Right ventricle myocardium inferior (tissue), 1 donor: ENCODE measurements at places on chromosomes 5 and 9. TPM values are rescaled to one million over a fixed set of nuclear protein-coding genes. Genes with fewer than 3 reads are reported as not detected.

Gene ZBTB26
- 4.6 TPM for total RNA-seq

DNA sequence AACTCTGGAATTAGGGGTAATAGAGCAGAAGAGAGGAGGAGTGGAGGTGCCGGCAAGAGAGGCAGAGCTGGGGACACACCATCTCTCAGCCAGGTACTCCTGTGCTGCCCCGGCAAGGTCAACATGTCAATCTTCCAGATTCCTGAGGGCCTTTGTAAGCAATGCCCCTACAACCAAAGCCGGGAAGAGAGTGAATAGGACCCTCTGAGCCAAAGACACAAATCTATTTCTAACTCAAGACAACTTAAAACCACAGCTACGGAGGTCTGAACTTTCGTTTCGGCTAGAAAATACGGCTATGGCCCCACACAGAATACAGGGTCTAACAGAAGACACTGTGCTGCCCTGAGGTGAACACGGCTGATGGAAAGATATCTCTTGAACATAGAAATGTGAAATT is 66.6 kb downstream of the SERINC5 start:
- no peak for DNase-seq

DNA sequence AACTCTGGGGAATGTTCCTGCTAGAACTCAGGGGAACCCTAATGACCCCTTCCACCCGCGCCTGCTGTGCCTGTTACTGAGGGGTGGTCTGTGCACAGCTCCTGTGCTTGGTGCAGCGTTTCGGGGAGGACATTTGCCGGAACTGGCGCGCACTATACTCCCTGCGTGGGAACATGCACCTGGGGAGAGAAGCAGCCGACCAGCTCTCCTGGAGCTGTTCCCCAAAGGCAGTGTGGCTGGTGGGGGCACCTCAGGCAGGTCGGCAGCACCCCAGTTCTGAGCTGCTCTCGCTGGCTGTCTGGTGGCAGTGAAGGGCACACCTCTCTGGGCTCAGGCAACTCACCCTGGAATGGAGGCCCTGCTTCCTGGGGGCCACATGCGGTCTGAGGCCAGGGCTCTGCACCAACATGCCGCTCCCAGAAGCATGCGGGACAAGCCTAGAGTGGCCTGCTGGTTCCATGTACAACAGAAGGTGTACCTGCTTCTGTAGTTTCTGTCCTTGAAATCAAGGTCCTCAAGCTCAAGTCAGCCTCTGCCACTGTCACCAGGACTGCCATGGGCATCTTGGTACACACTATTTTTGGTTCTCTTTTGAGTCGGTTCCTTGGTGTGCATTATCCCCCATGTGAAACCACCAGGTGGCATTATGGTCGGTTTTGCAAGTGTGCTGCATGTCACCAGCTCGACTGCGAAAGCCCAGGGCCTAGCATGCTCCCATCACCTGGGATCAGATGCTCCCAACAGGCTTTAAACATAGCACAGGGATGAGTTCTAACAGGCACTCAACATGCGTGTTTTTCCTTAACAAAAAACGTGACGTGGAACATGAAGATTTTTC is 7.8 kb upstream of the MRNIP start:
- DNase-seq, result no peak

- DNase-seq, result no peak
These were observed 144.5 kb downstream of the AOPEP start for GRCh38 chr9:94870793-94871558.

- no peak for DNase-seq
These were observed 146.5 kb downstream of the AOPEP start for GRCh38 chr9:94872891-94873511.

Gene PANK3
- total RNA-seq, result 23.8 TPM

DNA sequence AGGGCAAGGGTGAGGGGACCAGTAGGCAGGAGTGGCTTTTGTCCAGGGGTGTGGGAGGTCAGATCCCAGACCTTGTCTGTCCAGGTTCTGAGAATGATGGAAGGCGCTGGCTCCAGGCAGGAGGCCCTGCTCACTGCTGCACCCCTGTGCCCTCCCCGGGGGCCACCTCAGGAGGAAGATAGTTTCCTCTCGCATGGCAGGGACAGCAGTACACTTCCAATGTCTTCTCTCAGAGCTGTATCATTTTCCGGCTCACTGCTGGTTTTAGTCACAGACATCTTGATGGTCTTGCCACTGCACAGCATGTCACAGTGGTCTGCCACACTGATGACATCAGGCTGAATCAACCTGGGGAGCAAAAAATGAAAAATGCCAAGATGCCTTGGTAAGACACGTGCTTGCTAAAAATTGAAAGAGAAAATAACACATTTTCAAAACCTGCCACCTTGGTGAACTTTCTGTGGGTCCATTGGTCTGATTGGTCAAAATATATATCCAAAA is 3.3 kb upstream of the SLC6A3 start:
- peak; percentile 60 for DNase-seq

Gene GPR107
- total RNA-seq, result 21.8 TPM

DNA sequence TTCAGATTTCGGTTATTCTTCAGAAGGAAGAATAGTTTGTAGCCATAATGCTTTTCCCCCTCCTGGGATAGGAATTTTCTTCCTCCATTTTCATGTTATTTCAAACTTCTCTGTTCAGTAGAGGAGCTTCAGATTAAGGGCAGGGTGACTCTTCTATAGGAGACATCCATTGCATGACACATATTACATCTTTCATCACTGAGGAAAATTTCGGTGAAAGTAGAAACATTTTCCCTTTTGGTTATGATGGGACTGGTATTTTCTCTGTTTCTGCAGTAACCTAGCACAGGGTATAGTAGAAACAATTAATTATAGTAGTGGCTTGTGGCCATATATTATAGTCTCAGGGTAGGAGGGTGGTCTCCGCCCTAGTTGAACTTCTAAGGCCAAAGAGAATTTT is 1.1 kb downstream of the IPO11 start:
- DNase-seq, result no peak

Gene ITGA1
- 29.9 TPM for total RNA-seq

DNA sequence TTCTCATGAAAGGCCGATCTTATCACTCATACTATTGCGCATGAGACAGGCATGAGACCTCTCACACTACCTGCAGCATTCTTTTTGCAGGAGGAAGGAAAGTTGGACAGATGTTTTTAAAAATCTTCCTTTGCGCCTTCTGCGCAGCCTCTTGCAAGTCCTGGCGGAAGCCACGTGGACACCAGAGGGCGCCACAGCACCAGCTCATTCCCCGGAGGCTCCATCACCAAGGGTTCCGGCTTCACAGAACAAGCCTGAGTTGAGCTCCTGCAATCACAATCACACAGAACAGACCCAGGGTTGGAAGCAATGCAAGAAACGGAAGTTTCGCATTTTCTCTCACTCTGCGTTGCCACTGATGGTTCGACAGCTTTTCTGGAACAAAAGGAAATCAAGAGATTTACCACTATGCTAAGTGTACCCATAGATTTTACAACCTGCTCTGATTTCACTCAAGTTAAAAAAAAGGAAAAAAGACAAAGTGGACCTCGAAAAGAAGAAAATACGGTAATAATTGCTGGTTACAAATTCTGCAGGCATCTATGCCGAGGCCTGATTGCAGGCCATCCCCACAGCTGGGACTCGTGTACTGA is 304.7 kb upstream of the MSX2 start:
- DNase-seq, result peak; percentile 88

DNA sequence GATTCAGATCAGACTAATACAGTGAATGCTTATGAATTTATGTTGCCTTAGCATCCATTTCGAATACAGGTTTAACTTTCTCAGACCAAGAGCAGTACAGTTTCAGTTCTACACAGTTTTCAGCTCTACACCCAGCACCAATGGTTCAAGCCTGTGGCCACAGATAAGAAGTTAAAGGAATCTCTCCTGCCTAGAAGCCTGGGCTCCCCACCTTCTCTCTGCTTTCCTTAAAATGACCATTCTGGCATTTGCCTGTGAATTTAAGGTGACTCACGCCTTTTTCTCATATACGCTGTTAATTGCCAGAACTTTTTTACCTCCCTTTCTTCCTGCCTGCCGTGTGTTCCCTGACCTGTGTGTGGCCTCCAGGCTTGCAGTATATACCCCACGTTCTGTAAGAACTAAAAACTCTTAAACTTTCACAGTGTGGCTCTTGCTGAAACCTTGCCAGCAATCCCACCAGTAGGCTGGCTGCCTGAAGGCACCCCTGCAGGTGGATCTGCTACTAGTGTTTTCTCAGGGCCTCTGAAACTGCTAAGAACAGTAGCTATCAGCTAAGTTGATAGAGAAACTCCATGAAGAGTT is 692.8 kb upstream of the CDH18 start:
- no peak for DNase-seq

GRCh38 chr9:132820169-132820944 is 57.7 kb downstream of the AK8 start:
- no peak for DNase-seq

- peak; percentile 4 for DNase-seq
These were observed 75.2 kb upstream of the ADAMTS2 start for GRCh38 chr5:179420476-179420875.

- DNase-seq, result no peak
These were observed 400.7 kb downstream of the ZSWIM6 start for GRCh38 chr5:61732796-61733195.

GRCh38 chr5:31361234-31361633 is 167.7 kb downstream of the CDH6 start:
- no peak for DNase-seq

DNA sequence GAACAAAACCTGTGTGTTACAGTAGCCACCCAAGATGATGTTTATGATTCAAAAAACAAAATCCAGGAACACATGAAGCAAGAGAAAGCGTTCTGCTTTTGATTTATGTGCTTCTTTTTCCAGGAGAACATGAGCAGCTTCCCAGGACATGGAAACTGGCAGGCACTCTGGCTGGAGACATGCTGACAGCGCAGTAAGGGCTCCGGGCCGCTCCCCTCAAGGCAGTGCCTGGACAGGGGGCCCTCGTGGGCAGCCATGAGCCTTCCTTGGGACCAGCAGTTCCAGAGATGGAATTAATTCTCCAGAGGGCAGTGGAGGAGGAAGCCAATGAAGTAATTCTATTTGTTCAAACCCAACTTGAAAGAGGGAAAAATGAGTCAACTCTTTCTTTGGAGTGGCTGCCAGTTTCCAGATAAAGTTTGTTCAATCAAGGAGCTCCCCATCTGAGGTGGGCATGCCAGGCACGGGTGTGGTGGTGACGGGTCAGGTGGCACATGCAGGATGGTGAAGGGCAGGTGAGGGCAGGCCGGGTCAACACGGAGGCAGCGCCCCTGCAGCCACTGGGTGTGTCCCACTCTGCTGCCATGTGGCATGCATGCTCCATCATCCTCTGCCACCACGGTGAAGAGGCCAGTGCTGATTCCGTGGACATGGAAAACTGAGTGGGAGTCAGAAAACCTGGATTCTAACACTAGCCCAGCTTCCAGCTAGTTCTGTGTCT is 83.8 kb downstream of the OTULIN start:
- DNase-seq, result peak; percentile 46

- no peak for DNase-seq
These were observed 141.6 kb downstream of the SLC25A46 start for GRCh38 chr5:110880413-110880812.

DNA sequence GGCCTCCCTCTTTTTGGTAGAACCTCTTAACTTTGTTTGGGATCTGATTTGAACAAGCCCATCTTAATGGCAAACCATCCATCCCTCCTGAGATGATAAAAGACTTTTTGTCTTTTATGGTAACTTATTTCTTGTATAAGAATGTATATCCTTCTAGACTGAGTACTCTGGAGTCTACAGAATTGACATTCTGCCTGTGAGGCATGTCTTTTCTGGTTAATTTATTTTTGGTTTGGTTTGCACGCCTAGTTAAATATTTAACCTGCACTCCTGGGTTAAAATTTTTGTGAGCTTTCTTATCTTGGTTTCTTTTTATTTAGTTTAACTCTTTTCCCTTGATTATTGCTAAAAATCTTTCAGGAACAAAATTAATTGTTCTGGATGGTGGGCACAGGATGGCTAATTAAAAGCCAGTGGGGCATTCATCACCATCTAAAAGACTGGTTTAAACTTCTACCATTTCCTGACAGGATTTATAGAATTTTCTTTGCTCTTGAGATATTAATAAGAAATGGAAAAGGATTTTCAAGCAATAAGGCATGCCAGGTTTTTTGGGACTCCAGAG is 50.3 kb downstream of the PHAX start:
- DNase-seq, result no peak

GRCh38 chr9:15856591-15856990 is 303.7 kb downstream of the CCDC171 start:
- no peak for DNase-seq

- no peak for DNase-seq
These were observed 159.2 kb downstream of the CDC42SE2 start for GRCh38 chr5:131423056-131423455.

GRCh38 chr5:38569180-38569579 is 12.7 kb upstream of the LIFR start:
- peak; percentile 46 for DNase-seq

DNA sequence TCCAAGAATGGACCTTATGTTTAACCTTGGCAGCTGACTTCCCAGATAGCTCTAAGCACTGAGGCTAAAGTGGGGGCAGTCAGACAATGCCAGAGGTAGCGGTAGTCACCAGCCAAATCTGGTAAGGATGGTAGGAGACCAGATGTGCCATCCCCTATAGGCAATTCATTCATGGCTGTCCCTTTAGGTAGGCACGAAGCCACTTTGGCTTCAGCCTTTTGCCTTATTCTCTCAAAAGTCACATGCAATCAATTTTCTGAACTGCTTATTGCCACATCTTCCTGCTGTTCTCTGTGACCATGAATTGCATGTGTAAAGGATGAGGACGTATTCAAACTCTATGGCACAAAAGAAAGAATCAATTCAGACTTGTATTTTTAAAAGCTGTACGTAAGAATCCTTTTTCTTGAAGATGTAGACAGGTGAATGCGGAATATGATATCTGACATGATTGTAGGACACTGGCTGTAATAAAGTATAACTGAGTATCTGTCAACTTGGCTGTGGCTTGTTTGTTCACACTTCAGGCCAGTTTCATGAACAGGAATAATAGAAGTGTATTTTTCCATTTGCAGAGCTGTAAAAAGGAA is 611.7 kb downstream of the NR2F1-AS1 start:
- DNase-seq, result no peak

- DNase-seq, result no peak
These were observed 53.8 kb upstream of the EDIL3 start for GRCh38 chr5:84438456-84438855.

Gene FOXD1
- total RNA-seq, result not detected

Gene PRLR
- 0.38 TPM for total RNA-seq

DNA sequence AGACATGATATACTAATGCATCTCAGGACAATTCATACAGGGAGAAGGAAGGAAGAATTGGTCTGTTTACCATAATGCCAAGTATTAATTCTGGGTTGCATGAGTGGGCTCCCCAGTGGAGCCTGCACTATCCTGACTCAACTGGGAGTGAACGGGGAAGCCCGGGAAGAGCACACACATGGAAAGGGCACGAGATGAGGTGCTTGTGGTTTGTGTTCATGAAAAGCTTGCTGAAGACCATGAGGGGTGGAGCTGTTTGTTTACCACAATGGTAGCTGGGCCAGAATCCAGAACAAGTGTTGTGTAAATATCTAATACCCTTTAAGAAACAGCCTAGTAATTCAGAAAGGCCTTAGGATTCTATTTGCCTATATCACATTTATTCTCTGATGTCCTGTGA is 44.6 kb downstream of the POC5 start:
- no peak for DNase-seq

- no peak for DNase-seq
These were observed 45.7 kb downstream of the TGFBR1 start for GRCh38 chr9:99150451-99151171.

GRCh38 chr5:78320401-78320800 is 25.9 kb upstream of the AP3B1 start:
- no peak for DNase-seq

Gene ADAM19
- 11.3 TPM for total RNA-seq

Gene CER1
- total RNA-seq, result not detected

Gene DOK3
- 4.4 TPM for total RNA-seq

Gene RGP1
- 29.0 TPM for total RNA-seq

Gene EMB
- total RNA-seq, result 15.4 TPM
